ENCODE measurements at places on chromosomes 3 and 15.

GRCh38 chr3:95120921-95121320, 1058.1 kb downstream of the NSUN3 start:
- no peak for DNase-seq

DNA sequence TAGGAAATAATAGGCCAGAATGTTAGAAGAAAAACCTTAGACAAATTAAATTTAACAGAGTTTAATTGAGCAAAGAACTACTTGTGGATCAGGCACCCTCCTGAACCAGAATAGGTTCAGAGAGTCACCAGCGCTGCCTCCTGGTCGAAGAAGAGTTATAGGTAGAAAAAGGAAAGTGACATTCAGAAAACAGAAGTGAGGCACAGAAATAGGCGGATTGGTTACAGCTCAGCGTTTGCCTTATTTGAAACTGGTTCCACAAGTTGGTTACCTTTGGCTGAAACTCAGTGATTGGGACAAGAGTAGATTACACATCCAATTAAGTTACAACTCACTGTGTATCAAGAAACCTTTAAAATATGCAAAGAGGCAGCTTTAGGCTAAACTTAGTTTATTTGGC, 4.4 kb downstream of the AADAC start:
- DNase-seq: no peak

GRCh38 chr3:101778385-101779046, 495 bp upstream of the NXPE3 start:
- DNase-seq: no peak

GRCh38 chr3:107208100-107208499, 169.1 kb upstream of the CCDC54 start:
- DNase-seq: no peak

- DNase-seq: peak; percentile 65
Measured at GRCh38 chr3:4980229-4981203, 1.3 kb downstream of the BHLHE40 start.

DNA sequence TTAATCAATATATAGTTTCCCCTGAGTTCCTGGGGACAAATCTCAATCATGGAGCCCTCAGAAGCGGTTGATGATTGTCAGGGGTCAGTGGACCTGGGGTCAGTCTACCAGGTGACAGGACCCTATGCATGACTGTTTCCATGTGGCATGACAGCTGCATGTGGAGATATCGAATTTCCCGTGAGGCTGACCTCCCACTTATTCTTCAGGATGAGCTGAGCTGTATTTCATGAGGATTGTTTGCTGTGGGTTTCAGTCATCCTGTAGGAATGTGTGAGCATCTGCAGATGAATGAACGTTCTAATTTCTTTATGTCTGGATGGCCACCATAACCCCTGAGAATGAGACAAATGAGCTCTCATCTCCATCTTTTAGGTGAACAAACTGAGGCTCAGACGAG, 93.0 kb upstream of the HES1 start:
- DNase-seq: no peak

DNA sequence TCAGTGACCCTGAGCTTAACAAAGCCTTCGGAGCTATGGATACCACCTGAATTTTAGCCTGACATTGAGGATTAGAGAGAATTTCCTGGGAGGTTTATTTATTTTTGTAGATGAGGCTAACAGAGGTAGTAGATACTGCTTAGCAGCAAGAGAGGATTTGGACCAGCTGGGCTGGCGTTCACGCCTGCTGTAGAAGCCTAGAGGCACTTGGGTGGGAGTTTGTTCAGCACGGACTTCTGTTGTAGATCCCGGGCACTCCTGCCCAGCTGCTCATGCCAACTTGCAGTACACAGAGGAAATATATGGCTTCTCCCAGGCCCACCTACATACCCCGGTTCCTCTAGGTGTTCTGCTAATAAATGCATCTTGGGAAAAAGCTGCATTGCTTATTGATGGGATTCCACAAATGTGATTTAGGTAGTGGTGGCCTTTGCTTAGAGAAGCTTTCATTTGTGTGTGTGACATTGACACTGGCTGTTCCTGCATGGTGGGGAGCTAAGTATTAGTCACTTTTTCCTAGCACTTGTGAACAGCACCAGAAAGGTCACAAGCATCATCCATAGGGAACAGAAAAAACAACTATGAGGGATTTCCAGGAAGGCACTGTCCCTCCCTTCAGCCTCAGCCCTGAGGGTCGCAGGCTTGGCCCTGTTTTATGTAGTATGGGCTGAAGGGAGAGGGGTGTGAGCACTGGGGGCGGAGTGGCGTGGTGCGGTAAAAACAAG, 324.8 kb upstream of the LRRFIP2 start:
- DNase-seq: no peak

- no peak for DNase-seq
Measured at GRCh38 chr3:52891164-52891563, 6.2 kb downstream of the STIMATE start.

GRCh38 chr3:178352326-178353005, 183.8 kb upstream of the KCNMB2 start:
- no peak for DNase-seq

- DNase-seq: no peak
Measured at GRCh38 chr3:18499301-18499700, 74.2 kb upstream of the SATB1 start.

DNA sequence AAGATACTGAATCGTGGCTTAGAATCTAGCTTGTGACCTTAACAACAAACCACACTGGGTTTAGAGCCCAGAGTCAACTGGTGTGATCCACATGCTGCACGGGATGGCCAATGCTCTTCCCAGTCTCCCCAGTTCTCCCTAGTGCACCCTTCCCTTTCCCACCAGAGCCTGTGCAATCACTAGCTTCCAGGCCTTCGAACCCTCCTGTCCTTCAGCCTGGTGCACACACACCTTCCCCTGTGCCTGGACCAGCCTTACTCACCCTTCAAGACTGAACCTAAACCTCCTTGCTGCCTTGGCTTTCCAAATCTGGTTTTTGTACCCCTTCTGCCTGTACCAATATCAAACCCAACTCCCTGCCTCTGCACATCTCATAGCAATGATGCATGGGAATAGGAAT, 43.8 kb downstream of the WNT5A start:
- no peak for DNase-seq

- no peak for DNase-seq
Measured at GRCh38 chr3:132180337-132180791, 136.8 kb upstream of the ACP3 start.

- peak; percentile 71 for DNase-seq
Measured at GRCh38 chr3:4656059-4656458, 162.9 kb downstream of the ITPR1 start.

DNA sequence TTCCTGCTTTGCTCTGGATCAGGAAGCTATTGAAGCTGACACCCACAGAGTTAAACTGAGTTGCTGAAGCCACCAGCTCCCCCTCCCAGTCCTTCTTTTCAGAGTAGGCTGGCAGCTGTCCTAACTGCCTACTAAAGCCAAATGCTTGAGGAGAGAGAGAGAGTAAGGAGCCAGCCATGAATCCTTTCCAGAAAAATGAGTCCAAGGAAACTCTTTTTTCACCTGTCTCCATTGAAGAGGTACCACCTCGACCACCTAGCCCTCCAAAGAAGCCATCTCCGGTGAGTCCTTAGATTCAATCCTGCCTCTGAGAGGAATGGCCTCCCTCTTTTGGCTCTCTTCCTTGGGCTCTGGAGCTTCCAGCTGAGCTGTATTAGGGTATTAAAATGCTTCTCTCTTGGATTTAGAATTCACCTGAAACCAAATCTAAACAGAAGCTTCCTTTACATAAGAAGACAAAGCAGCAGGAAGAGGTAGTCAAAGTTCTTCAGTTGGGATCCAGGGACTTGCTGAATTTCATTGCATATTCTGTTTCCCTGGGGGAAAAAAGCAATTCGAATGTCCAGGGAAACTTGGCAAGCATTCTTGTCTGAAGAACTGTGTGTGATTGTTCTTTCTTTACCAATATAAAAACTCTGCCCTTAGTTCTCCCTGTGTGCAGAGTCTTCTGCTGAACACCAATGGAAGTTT, at the start of gene SLC15A2:
SLC15A2 (plus strand) TSS at position 101 of the 690 bp plus-strand sequence; CDS start at position 177, 76 bp downstream.
- DNase-seq: no peak

DNA sequence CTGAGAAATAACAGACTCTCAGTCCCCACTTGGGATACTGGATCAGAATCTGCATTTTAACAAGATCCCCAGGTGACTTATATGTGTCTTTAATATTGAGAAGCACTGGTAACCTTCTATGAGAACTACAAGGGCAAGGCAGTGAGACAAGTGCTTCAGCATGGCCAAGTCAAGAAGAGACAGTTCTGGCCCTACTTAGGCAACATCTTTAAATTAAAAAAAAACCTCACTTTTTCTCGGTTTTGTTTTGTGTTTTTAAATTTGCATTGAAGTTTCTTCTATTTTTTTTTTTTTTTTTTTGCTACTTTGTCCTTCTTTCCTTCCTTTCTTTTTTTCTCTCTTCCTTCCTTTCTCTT, 42.5 kb upstream of the SPTSSB start:
- DNase-seq: no peak

DNA sequence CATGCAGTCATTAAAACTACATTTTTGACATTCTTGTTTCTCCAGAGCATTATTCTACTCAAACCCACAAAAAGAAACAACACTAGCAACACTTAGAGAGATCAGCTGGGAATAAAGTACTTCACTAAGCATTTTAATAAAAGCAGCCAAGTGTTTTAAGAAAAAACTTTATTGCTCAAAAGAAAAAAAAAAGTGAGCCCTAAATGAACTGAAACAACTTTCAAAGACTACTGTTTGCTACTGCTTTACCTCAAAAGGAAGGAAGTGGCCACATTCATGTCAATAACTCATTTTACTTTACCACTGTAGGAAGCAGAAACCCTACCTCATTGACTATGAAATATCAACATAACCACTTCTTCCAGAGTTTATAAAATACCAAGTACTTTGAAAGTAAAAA, 91.3 kb downstream of the UACA start:
- no peak for DNase-seq

Data from mesothelial cell of epicardium (in vitro differentiated cells).